Astrocyte (in vitro differentiated cells and primary cell): ENCODE measurements at places on chromosomes 1 and 21. TPM values are rescaled to one million over a fixed set of nuclear protein-coding genes. Genes with fewer than 3 reads are reported as not detected.

Gene TTC24
- total RNA-seq: not detected in 2 replicates

Gene SELL
- total RNA-seq: 0.54 and 1.5 TPM in 2 replicates

Gene DNAJC28
- 2.1 and 2.4 TPM in 2 replicates for total RNA-seq

DNA sequence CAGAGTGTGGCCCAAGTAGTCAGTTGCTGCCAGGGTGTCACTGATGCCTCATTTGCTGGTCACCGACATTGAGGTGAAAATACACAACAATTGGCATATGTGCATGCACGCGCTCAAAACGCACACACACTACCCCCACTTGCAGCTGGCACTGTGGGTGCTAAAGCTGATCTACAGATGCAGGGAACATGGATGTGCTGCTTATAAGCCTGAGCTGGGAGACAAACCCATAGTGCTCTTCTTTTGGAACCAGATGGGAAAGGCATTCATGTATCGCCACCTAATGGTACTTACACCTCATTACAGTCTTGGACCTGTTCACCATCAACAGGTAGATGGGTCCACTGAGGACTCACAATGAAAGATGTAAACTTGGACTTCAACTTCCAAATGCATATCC lies 70.3 kb upstream of the CAMK1G start:
- DNase-seq: peak; percentile 20

GRCh38 chr1:94342416-94342815 lies 75.8 kb upstream of the ABCD3 start:
- DNase-seq: no peak

- no peak for DNase-seq
Measured at GRCh38 chr1:62312698-62313097, 6.5 kb downstream of the KANK4 start.

- DNase-seq: no peak
Measured at GRCh38 chr1:70809069-70809468, 238.5 kb downstream of the PTGER3 start.

DNA sequence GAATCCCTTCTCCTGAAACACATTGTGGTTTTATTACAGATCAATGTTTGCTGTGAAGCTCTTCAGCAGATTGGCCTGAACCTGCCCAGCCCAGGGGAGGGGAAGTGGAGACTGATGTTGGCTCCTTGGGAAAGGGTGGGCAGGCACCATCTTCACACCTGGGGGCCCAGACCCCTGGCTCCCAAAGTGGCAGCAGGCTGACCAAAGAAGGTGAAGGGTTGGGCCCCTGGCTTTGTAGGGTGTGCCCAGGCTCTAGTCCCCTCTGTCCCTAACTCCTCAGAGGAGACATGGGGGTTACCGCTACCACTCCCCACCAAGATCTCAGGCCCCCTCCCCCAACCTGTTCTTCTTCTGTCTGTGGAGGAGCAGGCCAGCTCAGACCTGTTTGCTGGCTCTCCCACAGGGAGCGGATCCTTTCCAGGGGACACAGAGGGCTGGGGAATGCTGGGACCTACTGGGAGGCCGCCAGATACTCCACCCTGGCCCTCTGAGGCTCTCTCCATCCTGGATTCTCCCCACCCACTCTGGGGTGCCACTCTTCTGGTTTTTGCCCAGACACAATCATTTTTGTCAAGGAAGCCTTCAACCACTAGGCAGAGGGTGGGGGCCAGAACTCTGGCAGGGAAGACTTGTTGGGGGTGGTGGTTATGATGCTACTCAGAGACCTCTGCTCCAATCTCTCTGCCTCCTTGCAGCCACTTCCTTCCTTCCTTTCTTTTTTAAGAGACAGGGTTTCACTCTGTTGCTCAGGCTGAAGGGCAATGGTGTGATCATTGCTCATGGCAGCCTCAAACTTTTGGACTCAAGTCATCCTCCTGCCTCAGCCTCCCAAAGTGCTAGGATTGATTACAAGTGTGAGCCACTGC lies 5.0 kb upstream of the EFNA3 start:
- no peak for DNase-seq

GRCh38 chr1:116966791-116967190 lies 34.8 kb upstream of the CD101 start:
- peak; percentile 54 for DNase-seq

GRCh38 chr1:101993710-101994109 lies 3.0 kb downstream of the OLFM3 start:
- no peak for DNase-seq

DNA sequence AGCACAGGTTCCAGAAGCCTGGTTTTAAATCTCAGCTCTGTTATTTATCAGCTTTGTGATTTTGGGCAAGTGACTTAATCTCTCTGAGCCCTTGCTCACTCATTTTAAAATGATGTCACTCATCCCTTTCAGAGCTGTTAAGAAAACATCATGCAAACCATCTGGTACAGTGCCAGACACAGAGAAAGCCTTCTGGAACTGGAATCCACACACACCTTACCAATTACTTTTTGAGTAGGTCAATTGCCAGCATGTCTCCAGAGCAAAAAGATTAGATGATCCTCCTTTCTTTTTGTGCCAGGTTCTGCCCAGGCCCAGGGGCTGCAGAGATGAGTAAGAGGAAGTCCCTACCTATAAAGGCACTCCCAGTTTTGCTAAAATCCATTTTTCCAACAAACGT lies 61.3 kb downstream of the ROR1 start:
- DNase-seq: no peak

DNA sequence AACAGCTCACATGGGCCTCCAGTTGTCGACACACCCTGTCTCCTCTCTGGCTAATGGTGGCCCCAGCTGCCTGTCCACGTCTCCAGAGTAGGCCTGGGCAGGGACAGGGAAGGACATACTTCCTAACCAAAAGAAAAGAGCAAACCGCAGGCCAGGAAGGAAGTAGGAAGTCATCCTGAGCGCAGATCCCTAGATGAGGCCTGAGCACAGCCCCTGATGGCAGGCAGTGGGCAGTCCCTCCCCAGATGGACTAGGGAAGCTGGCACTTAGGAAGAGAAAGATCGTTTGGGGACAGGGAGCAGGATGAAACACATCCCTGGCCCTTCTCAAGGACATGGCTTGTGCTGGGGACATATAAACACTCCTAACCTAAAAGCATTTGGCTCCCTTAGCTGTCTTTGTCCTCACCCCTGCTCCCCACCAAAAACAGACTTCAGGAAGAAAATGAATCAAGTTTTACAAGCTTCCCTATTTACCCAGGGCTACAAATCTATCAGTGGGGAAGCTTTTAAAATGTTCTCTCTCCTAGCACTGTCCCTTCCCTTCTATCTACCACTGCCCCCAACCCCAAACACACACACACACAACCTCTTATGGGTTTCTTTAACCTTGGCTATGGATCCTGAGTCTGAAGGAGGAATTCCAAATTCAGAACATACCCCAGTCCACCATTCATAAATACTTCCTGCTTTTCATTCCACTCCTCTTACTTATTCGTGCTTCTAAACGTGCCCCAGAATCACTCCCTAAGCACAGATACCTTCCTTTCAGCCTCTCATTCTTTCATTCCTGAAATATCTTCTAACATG lies 21.1 kb downstream of the SSBP3 start:
- peak; percentile 56 for DNase-seq
